ENCODE measurements at places on chromosomes 4 and X.

DNA sequence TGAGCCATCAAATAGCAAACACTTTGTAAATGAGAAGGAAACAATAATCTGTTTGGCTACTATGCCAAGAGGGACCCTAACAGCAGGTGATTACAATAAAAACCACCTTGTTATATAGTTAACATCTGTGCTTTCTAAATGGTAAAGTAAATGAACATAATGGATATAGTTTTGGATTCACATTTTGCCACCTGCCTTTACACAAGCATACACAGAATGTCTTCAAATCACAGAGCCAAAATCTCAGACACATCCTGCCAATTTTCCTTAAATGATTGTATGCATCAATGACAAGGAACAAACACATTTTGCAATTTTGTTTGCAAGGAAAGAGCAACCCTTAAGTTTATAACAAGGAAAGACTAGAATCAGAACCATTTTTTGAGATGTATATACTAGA lies 334.2 kb downstream of the FSTL5 start:
- no peak for DNase-seq

DNA sequence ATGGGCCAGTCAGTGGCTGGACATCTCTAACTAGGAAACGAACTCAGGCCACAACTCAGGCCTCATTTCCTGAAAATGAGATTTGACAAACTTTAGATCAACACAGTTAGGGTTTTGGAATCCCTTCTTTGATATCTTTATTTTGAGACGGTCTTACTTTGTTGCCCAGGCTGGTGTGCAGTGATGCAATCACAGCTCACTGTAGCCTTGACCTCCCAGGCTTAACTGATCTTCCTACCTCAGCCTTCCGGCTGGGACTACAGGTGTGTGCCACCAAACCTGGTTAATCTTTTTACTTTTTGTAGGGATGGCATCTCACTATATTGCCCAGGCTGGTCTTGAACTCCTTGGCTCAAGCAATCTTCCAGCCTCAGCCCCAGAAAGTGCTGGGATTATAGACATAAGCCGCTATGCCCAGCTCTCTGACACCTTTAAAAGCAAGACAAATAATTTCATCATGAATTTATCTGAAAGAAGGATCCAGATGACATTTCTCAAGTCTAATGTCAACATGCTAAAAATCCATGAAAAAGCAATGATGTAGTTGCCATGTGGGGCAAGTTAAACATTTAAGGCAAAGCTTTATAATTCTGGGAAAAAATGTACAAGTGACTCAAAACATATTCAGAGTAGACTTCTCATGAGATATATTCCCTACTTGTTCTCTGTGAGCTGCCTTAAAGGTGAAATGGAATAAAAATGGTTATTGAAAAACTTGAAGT lies 89.1 kb upstream of the CBR4 start:
- no peak for DNase-seq

DNA sequence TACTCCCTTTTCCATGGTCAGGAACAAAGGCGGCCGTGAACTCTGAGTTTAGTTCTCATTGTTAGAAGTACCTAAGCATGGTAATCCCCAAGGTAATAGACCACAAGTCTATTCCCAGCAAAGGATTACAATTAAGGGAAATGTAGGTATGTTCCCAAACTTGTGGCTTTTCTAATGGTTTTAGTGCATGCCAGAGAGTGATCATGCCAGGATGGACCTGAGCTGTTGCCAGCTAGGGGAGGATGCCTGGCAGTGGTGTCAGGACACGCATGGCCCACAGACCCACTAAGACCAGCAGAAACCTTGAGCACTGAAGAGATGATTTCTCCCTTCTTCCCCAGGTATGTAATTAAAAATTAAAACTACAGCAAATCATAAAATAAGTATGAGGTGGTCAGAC lies 60.8 kb downstream of the COQ2 start:
- peak; percentile 49 for DNase-seq

GRCh38 chrX:150219374-150220185 lies 143.5 kb upstream of the MAMLD1 start:
- DNase-seq, result peak; percentile 33

DNA sequence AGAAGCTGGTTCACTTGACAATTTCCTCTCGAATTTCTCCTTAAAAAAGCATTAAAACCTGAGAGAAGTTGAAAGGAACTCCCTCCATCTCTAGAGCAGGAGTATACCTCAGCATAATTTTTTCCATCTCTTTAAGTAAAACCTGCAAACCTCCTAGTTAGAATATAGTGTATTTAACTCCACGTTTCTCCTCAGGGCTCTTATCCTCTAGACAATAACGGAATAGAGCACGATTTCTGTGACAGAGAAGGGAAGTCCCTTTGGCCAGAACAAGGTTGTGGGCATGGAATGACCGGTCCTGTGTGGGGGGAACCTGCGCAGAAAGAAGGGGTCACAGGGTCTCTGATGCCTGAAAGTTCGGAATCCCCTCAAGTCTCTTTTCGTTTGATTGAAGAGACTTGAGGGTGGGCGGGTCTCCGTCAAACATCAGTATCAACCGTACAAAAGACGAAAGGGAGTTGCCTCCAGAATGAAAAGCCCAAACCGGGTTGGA lies 697 bp downstream of the ZNF280C start:
- no peak for DNase-seq

DNA sequence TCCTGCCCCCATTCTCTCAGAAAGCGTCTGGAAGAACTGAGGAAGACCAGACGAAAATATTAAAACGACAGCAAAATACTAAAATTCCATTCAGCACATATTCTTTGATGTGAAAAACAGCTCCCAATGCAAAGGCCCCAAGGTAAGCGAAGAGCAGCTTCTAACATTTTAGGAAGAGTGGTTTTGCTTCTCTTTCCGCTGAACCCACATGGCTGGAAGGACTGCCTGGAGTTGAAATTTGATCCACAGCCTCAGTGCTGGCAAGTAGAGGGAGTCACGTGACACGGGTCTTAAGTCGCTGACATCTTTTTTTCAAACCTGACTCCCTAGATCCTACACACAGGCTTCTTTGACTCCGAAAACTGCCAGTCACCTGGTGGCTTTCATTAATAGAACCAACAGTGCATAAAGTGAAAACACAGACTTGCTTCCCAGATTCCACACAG lies at the start of gene FAM13A:
FAM13A (minus strand) TSS at position 233 of the 446 bp plus-strand sequence; CDS start at position 12, 221 bp downstream.
- peak; percentile 99 for DNase-seq

- no peak for DNase-seq
Observed at GRCh38 chr4:136922066-136922465, 610.2 kb downstream of the PCDH18 start.

GRCh38 chr4:139734875-139735380 lies 69.3 kb downstream of the MGST2 start:
- DNase-seq, result peak; percentile 72

DNA sequence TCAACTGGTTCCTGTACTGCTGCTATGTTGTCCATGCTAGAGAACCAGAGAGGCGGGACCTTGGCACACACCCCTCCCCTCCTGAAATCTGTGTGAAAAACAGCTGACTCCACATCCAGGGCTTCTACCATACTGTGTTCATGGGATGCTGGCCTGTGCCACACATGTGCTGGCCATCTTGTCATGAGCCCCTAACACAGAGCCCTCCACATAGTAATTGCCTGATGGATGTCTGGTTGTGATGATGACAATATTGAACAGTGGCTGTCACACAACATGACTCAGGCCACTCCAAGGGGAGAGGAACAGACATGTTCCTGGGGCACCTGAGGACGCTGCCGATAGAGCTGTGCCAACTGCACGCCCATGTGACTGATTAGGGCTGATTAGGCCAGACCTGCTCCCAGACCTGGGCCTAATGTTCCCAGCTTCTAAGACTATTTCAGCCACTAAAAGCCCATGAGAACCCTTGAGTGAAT lies 13.1 kb downstream of the SLC25A5 start:
- DNase-seq, result no peak

Measured in retinal pigment epithelial cell (primary cell).